ENCODE measurements at places on chromosomes 1 and 21.
A peak's percentile ranks its signal among the peaks of the same experiment; 100 is the strongest.

GRCh38 chr1:201488830-201489589, 17.9 kb downstream of the CSRP1 start:
- no peak for DNase-seq

GRCh38 chr1:30757352-30758120, at the start of gene LAPTM5:
TSS of gene LAPTM5 (minus strand) at chr1:30757774. CDS start at chr1:30757745, 29 bp downstream.
- DNase-seq: peak; percentile 48

GRCh38 chr1:187041104-187041503, 212.4 kb downstream of the PLA2G4A start:
- no peak for DNase-seq

GRCh38 chr21:37452227-37452626, 85.7 kb downstream of the DYRK1A start:
- DNase-seq: no peak

GRCh38 chr1:26009796-26010447, 11.7 kb upstream of the EXTL1 start:
- no peak for DNase-seq

DNA sequence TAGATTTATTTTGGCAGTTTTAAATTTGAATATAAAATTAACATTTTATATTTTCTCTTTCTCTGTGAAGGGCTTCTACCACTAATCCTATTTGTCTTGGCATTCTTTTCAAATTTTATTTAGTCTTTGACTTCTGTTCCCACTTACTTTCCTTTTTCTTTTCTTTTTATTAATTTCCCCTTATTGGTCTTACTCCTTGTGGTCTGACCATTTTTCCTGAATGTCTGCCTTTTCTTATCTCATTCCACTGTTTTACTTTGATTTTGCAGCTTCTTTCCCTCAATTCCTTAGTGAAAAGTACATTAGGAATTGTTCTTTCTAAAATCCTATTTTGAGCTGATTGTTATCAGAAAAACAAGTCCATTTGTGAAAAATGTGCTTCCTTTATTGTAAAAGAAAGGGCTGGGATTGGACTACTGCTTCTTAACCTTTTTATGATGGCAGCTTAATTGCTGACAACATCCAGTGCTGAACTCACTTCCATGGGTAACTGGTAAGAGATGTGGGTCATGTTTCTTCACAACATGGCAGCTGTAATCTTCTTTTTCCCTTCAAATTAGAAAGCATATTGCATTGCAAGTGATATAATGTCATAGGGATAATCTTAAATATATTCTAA, 284.6 kb downstream of the DNM3 start:
- DNase-seq: no peak

- DNase-seq: no peak
Observed at GRCh38 chr1:195899762-195900352, 708.4 kb downstream of the KCNT2 start.

DNA sequence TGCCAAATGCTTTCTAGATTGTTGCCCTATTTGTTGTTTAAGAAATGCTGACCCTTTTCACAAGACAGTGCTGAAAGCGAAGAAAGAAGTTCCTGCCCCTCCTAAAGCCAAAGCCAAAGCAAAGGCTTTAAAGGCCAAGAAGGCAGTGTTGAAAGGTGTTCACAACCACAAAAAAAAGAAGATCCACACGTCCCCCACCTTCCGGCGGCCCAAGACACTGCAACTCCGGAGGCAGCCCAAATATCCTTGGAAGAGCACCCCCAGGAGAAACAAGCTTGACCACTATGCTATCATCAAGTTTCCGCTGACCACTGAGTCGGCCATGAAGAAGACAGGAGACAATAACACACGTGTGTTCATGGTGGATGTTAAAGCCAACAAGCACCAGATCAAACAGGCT, 55.7 kb downstream of the PSMG1 start:
- DNase-seq: no peak

- DNase-seq: no peak
Observed at GRCh38 chr1:81032374-81032773, 768.4 kb upstream of the ADGRL2 start.

- no peak for DNase-seq
Observed at GRCh38 chr1:25700626-25701025, 84.0 kb downstream of the MAN1C1 start.

- no peak for DNase-seq
Observed at GRCh38 chr1:10253755-10254154, 43.4 kb downstream of the KIF1B start.

DNA sequence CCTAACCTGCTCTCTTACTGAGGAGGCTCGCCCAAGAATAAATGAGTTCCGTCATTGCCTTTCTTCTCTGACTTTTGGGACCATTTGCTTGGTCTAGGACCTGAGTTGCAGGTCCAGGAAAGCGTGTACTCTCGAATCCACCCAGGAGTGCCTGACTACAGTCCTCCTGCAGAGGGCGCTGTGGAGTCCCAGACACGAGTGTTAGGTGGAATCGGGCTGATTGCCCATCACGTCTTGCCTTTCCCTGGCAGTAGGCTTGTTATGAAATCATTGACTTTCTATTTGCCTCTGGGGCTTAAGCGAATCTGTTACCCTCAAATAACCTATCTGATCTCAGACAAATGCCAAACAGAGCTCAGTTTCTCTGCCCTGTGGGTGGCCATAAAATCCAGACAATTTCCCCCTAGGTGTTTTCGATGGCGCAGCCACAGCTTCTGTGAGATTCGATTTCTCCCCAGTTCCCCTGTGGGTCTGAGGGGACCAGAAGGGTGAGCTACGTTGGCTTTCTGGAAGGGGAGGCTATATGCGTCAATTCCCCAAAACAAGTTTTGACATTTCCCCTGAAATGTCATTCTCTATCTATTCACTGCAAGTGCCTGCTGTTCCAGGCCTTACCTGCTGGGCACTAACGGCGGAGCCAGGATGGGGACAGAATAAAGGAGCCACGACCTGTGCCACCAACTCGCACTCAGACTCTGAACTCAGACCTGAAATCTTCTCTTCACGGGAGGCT, at the start of gene IL20:
TSS of gene IL20 (plus strand) at position 685 of the 733 bp plus-strand sequence. CDS start 230 bp downstream, outside the sequence.
- DNase-seq: no peak

DNA sequence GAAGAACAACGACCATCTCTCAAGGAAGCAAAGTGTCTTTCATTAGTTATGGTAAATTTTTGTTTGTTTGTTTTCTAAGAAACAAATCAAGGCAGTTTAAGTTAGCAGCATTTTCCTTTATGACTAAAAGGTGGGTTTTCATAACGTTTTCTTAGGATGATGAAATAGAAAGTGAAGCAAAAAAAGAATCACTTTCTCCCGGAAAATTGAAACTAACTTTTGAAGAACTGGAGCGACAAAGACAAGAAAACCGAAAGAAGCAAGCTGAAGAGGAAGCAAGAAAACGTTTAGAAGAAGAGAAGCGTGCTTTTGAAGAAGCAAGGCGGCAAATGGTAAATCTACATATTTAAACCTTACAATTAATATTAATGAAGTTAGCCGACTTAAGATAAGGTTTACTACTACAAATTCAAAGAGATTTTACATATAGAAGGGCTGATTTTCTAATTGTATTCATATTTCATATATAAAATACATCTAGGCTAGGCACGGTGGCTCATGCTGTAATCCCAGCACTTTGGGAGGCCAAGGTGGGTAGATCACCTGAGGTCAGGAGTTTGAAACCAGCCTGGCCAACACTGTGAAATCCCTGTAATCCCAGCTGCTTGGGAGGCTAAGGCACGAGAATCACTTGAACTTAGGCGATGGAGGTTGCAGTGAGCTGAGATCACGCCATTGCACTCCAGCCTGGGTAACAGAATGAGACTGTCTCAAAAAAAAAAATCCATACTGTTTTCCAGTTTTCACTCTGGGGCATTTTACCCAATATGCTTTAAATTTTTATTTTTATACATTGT, 38.3 kb downstream of the NEXN start:
- no peak for DNase-seq

GRCh38 chr1:112250892-112251291, 145.1 kb upstream of the CTTNBP2NL start:
- DNase-seq: no peak

- no peak for DNase-seq
Observed at GRCh38 chr1:204398197-204399125, 13.2 kb downstream of the PPP1R15B start.

GRCh38 chr1:3183813-3184212, 114.8 kb downstream of the PRDM16 start:
- DNase-seq: no peak

DNA sequence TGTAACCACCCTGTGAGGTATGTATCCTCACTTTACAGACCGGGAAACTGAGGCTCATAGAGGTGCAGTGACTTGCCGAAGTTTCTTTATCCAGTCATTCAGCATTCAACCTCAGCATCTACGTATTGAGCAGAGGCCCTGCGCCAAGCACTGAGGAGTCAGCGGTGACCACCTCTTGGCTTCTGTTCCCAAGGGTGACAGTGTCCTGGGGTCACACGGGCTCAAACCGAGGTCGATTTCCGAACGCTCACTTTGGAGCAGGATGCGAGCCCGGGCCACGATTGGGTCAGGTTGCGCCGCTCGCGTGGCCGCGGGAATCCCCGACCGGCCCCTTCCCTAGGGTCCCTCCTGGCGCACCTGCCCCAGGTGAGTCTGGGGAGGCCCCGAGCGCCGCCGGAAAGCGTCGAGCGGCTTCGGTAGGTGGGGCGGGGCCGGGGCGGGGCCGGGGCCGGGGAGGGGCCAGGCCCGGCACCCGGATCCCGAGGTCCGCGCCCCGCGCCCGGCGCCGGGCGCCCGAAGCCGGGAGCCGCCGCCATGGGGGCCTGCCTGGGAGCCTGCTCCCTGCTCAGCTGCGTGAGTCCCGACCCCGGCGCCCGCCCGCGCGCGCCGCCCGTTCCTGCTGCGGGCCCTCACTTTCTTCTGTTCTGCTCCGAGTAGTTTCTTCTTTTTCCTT, at the start of gene SERINC2:
TSS of gene SERINC2 (plus strand) at position 482 of the 673 bp plus-strand sequence. CDS start at position 535, 53 bp downstream.
- no peak for DNase-seq

- DNase-seq: no peak
Observed at GRCh38 chr1:40986956-40987355, 7.5 kb downstream of the CTPS1 start.

- DNase-seq: no peak
Observed at GRCh38 chr21:34128124-34128523, 54.7 kb downstream of the MRPS6 start.

- DNase-seq: no peak
Observed at GRCh38 chr1:157490467-157491165, 61.7 kb downstream of the FCRL5 start.

DNA sequence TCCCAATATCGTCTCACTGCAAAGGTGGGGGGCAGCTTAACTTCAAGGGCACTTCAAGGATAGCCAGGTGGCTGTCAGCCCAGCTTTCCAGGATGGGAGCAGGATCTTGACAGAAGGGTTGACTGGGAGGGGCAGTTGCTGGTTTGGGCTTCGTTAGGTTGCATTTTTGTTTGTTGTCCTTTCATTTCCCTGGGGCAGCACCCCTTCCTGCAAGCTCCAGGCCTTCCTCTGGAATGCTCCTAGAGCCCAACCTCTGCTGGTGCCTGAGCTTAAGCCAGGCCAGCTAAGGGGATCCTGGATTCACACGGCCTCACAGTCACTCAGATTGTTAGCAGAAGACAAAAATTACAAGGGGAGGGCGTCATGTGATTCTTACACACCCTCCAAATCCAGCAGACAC, 4.1 kb upstream of the OLIG2 start:
- no peak for DNase-seq

DNA sequence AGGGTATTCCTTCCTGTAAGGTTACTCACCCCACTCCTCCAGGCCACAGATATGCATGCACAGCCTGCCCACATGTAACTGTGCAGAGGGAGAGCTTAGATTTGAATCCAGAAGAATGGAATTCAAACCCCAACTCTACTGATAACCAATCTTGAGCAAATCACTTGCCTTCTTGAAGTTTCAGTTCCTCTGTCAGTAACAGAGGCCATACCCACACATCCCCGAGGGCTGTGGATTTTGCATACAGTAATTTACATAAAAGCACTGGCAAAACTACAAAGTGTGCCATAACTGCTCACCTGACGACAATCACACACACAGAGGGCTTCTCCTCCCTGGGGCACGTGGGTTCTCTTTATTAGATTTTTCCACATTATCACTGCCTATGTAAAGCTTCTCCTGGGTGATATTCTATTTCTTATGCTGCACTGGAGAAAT, 18.6 kb downstream of the CD247 start:
- no peak for DNase-seq

DNA sequence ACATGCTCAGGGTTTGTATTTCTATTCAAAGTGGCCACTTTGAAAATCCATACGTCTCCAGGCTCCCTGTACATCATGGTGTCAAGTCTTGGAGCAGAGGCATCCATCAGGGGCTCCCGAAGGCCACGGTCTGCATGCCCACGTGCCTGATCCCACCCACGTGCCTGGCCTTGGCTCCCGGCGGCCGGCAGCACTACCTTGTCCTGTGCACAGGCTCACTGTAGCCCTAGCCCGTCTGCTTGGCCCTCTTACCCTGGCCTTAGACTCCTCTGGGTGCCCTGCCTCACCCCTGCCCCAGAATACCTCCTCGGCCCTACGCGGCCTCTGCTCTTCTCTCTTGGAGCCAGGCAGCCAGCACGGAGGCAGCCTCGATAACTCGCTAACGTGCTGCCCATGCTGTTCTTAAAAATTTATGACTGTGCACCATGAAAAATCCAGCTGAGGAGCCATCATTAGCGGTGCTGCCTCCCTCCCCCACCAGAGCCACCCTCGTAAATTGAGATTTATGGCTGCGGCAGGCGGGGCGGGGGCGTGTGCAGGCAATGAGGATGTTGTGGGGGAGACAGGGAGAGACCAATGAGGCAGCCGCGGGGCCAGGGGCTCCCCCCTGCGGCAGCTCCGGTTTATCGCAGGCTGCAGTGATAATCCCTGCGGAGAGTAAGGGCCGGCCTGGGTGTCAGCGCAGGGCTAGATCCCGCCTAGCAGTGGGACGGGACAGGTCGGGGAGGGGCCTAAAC, 24.6 kb downstream of the DMAP1 start:
- no peak for DNase-seq

GRCh38 chr1:34237151-34237815, 60.6 kb downstream of the C1orf94 start:
- DNase-seq: no peak

DNA sequence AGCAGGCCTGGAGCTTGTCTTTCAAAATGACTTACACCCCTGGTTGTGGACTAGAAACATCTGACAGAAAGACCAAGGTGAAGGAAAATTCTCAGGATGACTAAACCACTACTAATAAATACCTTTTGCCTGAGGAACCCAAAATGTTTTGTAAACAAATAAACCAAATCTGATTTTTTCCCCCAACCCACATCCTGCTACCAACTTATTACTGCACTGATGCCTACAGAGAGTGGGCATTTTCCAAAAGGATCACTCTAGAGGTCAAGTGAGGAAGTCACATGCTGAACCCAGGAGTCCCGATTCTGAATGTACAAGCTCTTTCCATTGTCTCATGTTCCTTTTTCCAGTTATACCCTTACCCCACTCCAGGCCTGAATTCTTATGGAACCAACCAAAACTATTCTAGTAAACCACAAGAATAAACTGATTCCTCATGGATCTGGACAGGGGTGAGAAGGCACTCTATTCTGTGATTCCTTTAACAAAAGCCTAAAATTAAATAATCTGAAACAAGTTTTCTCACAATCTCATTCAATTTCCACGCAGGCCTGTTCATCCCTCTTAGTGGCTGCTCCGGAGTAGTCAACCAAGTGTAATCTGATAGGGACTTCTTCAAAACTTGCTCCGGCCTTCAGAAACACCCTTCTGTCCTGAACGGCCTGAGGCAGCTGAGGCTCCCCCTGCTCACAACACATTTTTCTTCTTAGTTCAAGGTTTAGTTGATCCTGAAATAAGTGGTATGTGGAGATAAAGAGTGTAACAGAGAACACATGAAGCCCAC, 1.4 kb downstream of the PI4KB start:
- no peak for DNase-seq
